Nasal cavity respiratory epithelium epithelial cell of viscerocranial mucosa (primary cell): ENCODE measurements at places on chromosomes 12 and 14. TPM values are rescaled to one million over a fixed set of nuclear protein-coding genes. Genes with fewer than 3 reads are reported as not detected.

The GON7 gene
- total RNA-seq, result 8.0 and 8.2 TPM in 2 replicates

The GRIP1 gene
- total RNA-seq, result 10.6 and 22.1 TPM in 2 replicates

The SYCP3 gene
- total RNA-seq, result under 0.01 and 0.36 TPM in 2 replicates

The C12orf54 gene
- total RNA-seq, result 3.5 and 5.1 TPM in 2 replicates

The TOMM20L gene
- total RNA-seq, result not detected in 2 replicates

The SVOP gene
- not detected in 2 replicates for total RNA-seq
